HS-27A (cell line): ENCODE measurements at places on chromosomes 13 and 19.

DNA sequence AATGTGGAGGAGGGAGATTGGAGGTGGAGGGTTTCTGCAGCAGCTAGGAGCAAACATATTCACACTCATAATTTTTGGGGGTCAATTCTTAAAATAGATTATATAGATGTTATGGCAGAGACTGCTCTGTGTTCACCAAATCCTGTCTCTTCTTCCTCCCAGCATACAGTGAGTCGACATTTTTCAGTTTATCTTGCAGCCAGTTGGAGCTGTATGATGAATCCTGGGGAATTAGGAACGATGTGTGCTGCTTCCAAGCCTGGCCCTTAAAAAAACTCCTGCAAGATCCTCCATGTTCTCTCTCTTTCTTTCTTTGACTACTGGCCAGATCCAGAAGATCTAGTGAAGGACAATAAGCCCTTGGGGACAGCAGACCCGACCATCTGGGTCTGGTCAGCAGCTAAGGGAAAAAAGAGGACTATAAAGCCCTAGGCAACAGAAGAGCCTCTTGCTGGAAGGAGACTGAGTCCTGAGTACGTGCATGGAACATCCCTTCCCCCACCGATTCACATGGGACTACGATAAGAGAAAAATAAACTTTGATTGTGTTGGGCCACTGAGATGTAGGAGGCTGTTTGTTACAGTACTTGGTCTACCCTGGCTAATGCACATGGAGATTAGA lies 55.8 kb upstream of the POMP start:
- DNase-seq: no peak

- no peak for DNase-seq
Measured at GRCh38 chr13:38661010-38661675, 25.7 kb upstream of the FREM2 start.

DNA sequence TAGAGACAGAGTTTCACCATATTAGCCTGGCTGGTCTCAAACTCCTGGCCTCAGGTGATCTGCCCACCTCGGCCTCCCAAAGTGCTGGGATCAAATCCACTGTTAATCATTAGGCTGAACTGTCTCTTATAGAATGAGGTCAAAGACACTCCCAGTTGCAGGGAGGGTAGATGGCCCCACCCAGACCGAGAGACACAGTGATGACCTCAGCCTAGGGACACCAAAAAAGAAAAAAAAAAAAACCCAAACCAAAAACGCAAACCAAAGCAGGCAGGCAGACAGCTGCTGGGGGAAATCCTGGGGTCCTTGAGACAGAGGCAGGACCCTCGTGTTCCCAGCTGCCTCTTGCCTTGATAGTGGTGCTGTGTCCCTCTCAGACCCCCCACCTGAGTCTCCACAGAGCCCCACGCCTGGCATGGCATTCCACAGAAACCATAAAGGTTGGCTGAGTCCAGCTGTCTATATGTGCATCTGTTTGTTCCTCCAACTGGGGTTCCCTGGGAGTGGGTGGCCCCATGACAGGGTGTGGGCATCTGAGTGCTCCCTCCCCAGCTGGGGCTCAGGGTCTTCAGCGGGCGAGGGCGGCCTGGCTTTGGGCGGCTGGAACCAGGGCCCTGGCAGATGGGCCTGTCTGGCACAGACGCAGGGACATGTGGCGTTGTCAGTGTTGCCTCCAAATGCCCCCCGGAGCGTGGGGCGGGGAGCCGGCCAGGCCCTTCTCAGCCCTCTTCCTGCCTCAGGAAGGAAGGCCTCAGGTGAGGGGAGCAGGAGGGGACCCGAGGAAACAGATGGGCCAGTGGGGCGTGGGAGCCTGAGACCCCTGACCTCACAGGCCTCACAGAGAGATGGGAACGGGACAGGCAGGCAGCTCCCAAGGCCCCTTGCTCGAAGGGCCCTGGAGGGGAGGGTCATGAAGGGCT lies 5.2 kb downstream of the DAND5 start:
- DNase-seq: no peak

DNA sequence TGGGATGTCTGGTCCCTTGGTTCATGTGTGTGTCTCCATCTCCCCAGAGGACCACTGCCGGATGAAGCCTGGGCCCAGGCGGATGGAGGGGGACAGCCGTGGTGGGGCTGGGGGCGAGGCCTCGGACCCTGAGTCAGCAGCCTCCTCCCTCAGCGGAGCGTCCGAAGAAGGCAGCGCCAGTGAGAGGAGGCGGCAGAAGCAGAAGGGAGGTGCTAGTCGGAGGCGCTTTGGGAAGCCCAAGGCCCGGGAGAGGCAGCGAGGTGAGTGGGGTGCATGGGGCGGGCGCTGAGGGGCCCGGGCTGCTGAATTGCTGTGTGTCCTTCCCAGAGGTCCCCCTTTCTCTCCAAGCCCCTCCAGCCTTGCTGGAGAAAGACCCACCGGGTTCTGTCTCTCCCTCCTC lies 3.2 kb downstream of the CCDC106 start:
- no peak for DNase-seq

- no peak for DNase-seq
Measured at GRCh38 chr13:23667750-23668149, 97.5 kb downstream of the TNFRSF19 start.

DNA sequence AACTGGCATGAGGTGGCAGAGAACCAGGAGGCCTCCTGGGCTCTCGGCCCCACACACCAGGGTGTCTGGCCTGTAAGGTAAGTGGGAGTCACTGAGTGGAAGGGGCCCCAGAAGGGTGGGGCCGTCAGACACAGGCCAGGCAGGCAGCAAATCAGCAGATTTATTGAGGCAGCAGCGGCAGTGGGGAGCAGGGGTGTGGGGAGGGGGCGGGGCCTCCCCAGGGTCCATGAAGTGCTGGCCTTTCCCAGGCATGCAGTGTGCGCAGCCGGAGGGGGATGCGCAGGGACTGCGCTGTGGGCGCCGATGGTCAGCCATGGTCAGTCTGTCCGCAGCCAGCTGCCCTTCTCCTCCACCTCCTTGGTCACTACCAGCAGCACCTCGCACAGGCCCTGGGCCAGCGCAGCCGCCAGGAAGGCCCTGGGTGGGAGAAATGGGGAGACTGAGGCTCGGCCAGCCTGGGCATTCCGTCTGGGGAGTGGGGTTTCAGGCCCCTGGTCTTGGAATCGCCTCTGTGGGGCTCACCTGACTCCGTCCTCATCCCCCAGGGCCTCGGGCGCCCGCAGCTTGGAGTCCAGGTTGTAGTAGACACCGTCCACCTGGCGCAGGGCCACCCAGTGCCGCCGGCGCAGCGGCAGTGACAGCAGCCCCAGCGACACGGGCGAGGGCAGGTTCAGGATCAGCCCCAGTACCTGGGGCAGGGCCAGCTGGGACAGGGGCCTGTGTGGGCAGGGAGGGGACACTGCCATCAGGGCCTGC lies 5.0 kb downstream of the JOSD2 start:
- DNase-seq: no peak
